Umbilical cord (tissue), 2 donors: ENCODE measurements at places on chromosomes 1 and 21. TPM values are rescaled to one million over a fixed set of nuclear protein-coding genes. Genes with fewer than 3 reads are reported as not detected.

DNA sequence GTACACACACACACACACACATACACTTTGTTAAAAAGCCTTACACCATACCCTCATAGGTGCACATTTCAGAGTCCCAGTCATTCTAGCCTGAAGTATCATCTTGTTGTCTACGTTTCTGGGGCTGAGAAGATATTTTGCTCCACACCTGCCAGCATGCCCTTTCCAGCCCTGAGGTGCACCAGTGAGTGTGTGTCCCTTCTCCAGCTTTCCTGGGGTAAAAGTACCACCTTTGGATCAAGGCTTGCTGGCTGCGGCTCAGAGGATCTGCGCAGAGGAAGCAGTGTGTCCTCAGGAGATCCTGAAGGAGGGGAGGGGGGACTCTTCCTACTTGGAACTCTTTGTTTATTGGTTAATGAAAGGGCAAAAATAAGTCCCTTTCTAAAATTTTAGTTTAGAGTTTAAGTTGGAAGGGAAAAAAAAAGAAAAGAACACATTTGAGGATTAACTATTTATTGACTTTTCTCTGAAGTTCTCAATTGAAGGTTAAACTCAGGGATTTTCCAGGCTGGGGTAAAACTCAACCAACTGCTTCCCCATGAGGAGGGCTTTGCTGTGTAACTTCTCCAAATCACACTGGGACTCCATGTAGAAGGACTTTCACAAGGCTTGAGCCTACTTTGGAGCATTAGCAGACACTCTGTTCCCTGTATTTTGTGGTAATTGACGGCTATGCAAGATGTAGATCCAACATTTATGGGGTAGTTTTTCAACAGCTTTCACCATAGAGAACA, 200.3 kb upstream of the SGIP1 start:
- DNase-seq = no peak

DNA sequence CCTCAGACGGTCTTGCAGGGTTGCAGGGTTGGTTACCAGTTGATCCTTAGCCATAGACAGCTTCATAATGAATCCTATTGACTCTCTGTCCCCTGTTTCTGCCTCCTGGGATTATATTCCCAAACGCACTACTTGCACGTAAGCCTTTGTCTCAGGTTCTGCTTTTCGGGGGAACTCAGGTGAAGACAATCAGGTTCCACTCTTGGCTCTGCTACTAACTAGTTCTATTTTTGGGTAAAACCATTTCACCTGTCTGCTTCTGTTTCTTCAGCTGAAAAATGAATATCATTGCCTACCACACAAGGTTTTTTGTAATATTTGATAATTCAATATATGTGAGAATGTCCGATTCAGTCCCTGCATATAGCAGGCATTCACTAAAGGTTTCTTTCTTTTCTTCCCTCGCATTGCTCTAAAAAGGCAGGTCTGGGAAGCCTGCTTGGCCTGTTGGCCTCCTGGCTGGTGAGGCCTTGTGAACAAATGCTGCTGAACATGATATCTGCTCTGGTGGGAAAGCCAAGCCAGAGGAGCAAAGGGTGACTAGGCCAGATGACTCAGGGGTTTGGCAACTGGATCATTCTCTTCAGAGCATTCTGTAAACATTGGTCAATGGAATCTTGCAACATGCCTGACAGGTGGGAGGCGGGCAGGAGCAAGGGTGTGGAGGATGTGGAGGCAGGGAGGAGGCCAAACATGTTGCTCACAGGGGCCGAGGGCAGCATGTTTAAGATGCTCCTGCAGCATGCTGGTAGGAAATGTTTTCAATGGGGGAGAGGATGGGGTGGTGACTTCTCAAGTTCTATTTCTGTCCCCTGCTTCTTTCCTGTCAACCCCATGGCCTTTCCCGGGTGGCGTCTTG, 23.8 kb downstream of the IER5 start:
- no peak for DNase-seq

GRCh38 chr1:39048745-39049370, 22.7 kb downstream of the NDUFS5 start:
- DNase-seq = no peak

DNA sequence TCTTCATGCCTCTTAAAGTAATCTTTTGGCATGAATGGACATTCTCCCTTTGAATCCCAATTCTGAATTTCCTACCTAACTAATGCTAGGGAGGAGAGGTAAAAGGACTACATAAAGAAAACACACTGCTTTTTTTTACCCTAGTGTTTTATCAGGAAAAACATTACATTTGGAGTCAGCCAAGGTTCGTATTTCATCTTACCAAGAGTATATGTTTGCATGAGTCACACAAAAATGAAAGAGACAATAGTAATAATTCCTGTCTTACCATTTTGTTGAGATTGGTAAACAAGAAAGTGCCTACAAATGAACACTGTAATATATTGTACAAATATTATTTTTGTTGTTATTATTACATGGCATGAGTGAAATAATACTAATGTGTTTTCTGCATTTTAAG, 112.9 kb upstream of the WARS2 start:
- DNase-seq = no peak

GRCh38 chr1:160416369-160416768, 16.0 kb downstream of the VANGL2 start:
- peak; percentile 25 for DNase-seq

DNA sequence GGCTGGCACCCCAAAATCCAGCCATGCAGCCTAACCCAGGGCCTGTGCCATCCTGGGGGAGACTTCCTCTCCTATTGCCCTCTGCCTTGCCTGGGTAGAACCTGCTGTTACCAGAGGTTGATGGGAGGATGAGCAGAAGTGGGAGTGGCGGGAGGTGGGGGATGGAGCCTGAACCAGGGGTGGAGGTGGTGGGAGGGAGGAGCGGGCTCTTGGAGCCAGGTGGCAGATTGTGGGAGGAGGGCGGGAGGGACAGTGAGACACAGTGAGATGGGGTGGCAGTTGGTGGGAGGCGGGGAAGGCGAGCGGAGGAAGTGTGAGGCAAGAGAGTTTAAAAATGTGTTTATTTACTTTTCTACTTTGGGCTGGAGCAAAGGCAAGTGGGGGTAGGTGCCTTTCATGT, 87.3 kb downstream of the KCNJ6 start:
- no peak for DNase-seq

- DNase-seq = no peak
These were observed 13.8 kb upstream of the EDEM3 start for GRCh38 chr1:184768467-184768866.

DNA sequence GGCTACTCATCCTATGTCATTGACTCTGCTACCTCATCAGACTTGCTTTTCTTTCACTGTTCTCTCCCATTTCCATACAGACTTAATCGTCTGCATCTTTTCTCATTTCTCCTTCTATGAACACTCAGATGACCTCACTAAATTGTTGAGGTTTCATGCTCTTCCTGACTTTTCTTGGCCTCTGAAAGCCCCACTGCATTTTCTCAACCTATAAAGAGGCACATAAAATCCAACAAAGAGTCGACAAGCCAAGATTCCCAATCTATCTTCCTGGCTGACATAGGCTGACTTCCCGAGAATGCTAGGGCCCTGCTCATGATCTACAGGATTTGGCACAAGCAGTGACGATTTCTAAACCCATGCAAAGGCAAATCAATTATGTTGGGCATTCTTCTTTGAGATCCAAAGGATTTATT, 280.8 kb upstream of the DPYD start:
- peak; percentile 89 for DNase-seq

DNA sequence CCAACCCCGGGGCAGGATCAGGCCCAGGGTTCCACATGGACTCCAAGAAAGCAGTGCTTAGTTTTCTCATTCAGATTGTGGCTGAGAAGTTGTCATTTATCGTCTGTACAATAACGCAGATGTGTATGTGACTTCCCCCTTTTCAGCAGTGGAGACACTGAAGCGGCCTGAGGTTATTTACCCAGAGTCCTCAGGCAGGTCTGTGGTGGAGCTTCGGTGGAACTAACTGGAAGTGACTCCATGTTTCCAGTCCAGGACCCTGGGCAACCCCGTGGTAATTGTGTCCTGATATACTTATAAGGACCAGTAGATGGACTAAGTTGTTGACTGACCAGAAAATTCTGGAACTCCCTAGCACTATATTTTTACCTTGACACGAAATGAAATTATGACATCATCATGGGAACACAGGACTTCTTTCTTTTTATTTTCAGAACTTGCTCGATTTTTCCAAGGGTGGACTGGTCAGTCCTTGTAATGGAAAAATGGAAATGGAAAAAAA, 1.0 kb upstream of the IER5 start:
- no peak for DNase-seq

DNA sequence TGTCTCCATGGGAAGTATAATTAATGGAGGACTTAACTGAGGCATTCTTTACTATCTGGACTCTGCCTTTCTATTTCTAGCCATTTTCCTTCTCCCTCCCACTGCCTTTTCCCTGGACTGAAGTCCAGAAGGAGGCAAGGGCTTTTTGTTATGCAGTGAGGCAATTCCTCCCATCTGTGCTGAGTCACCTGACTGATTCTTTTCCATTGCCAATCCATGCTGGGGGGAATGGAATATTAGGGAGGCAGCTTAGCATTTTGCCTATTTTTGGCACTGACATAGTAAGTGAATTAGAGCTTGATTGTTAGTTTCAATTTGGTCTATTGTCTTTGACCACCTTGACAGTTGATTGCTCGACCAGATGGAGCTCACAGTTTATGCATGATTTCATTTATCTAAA, 1000.6 kb upstream of the PRMT6 start:
- no peak for DNase-seq

DNA sequence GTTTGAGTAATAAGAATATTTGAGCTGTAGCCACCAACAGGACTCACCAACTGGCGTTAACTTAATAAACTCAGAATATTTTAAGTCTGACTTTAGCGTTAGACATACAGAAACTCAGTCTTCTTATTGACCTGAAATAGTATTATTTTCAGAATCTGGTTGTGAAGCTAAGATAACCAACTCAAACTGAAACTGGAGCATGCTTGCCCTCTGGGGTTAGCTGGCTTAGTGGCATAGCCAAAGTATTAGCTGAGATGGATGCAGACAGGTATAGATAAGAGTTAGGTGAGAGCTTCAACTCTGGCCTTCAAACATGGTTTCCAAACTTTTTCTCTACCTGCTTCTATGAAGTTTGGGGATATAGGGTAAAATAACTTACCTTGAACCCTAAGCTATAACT, 40.5 kb downstream of the AMY1C start:
- no peak for DNase-seq

DNA sequence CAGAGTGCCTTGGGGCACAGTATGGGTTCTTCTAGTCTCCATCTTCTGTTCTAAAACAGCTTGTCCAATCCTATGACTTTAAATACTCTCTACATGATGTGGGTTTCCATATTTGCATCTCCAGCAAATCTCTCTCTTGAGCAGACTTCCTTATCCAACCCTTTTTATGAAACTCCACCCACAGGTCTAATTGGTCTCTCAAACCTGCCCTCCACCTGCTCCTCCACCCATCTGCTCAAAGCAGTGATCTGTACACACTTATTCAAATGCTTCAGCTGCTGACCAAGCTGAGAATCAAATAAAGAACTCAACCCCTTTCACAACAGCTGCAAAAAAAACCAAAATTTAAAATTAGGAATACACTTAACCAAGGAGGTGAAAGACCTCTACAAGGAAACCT, 11.5 kb downstream of the MCOLN2 start:
- DNase-seq = no peak

GRCh38 chr1:119080586-119080985, 59.9 kb downstream of the WARS2 start:
- no peak for DNase-seq

- DNase-seq = no peak
These were observed 90.5 kb upstream of the JAK1 start for GRCh38 chr1:65056866-65057265.

DNA sequence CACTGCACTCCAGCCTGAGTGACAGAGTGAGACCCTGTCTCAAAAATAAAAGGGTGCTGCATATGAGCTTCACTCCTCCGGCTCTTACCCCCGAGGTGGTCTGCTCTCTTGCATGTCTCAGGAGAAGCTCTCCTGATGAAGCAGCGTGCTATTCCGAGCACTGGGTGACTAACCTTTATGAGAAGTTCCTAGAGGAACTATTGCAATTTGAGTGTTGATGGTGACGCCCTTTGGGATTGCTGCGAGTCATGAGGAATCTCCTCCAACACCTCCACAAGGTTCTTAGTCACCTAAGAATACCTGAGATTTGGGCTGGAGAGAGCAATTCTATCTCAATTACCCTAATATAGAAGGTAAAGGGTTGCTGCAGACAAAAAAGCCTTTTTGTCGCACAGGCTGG, 40.8 kb upstream of the TINAGL1 start:
- no peak for DNase-seq

DNA sequence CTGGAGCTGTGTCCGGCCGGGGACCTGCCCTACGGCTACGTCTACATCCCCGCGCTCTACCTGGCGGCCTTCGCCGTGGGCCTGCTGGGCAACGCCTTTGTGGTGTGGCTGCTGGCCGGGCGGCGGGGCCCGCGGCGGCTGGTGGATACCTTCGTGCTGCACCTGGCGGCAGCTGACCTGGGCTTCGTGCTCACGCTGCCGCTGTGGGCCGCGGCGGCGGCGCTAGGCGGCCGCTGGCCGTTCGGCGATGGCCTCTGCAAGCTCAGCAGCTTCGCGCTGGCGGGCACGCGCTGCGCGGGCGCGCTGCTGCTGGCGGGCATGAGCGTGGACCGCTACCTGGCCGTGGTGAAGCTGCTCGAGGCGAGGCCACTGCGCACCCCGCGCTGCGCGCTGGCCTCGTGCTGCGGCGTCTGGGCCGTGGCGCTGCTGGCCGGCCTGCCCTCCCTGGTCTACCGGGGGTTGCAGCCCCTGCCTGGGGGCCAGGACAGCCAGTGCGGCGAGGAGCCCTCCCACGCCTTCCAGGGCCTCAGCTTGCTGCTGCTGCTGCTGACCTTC, 412 bp downstream of the GPR25 start:
- DNase-seq = no peak

DNA sequence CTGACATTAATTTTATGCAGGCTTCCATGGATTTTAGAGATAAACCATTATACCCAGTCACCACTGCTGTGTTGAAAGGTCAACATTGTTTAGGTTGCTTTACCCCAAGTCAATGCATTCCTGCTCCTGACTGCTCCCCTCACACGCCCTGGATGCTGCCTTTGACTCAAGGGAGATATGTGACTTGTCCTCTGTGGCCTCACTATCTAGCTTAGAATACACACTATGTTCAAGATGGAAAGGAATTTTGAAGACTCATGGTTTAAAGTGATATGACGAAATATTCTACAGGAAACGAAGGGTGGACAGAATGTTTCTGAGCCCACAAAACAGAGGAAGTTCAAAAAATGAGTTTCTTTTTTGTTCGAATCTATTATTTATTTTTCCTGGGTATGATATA, 170.4 kb upstream of the NR5A2 start:
- DNase-seq = no peak

Gene SLAMF6
- 0.96 TPM for total RNA-seq

Gene TRIM46
- 1.9 TPM for total RNA-seq

Gene HSD3B2
- 2.9 TPM for total RNA-seq

Gene S100B
- not detected for total RNA-seq

Gene SLC44A5
- 5.3 TPM for total RNA-seq

Gene RHD
- not detected for total RNA-seq

Gene PTGS2
- 113 TPM for total RNA-seq

Gene LPAR3
- total RNA-seq = 3.9 TPM

Gene CYP4A22
- not detected for total RNA-seq

Gene S100A1
- 0.24 TPM for total RNA-seq

Gene GJA5
- total RNA-seq = 32.5 TPM

Gene LUZP1
- total RNA-seq = 13.0 TPM
